Stimulated activated CD4-positive, alpha-beta T cell treated with anti-CD3 and anti-CD28 coated beads, Interleukin-12 subunit alpha, Interleukin-12 subunit beta, amount 100 ng/mL, for 48 hours (primary cell): ENCODE measurements at places on chromosomes 13 and 19.
A peak's percentile ranks its signal among the peaks of the same experiment; 100 is the strongest.

- peak; percentile 69 for DNase-seq
These were observed 2.6 kb upstream of the CACNG7 start for GRCh38 chr19:53906211-53907192.

DNA sequence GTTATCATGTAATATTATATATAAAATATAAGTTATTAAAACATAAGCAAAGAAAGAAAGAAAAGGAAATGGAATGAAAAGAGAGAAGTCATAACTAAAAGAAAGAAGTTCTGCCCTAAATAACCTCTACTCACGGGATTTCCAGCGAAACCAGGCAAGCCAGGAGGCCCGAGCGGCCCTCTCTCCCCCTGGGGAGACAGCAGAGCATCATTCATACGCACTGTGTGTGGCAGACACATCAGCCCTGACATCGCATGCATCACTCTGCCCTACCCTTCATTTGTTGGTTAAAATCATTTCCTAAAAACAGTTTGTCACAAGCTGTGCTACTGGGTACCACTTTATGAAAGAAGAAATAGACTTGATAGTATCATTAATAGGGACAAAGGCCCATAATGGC is 95.2 kb downstream of the COL4A1 start:
- no peak for DNase-seq

DNA sequence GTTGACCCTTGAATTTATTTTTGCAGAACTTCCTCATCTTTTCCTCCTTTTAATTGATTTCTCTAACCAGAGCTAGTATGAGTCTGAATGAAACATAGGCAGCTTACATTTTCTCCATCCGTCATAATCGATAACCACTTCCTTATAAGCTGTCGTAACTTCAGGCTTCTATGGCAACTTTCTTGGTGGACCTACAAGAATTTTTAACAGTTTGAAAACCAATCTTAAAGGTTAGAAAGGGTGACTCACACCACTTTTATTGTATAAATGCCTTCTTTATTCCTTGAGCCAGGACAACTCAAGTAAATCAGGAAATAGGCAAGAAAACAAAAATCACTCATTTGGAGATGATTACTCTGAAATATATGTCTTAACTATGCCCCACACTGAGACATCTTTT is 105.7 kb upstream of the KL start:
- DNase-seq, result no peak

GRCh38 chr19:21611659-21612402 is 106.4 kb downstream of the ZNF429 start:
- DNase-seq, result no peak

- no peak for DNase-seq
These were observed 36.2 kb upstream of the ENOX1 start for GRCh38 chr13:43822969-43823368.

DNA sequence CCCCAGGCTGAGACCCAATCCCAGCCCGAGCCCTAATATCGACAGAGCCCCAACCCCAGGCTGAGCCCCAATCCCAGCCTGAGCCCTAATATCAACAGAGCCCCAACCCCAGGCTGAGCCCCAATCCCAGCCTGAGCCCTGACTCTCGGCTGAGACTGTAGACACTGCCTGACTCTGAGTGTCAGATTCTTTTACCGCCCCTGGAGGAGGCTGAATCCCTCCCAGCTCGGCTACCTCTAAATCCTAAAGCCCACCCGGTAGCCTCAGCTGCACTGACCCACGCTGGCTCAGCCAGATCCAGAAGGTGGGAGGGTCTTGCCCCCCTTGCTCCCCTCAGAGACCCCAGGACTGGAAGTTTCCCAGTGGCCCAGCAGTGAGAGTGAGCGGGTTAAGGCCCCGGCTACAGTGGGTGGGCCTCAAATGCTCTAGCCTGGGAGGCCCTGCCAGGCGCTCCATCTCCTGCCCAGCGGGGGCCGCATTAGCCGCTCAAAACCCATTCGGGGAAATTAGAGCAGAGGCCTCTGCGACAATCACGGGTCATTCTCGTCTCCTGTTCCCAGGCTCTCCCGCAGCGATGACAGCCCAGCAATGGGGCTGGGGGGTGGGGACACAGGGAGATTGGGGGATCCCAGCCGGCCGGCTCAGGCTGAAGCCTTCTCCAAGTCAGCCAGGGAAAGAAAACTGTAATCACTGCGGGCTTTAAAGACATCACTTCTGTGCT is 43.8 kb downstream of the ZNRF4 start:
- no peak for DNase-seq

- DNase-seq, result no peak
These were observed 147.2 kb upstream of the KLHL1 start for GRCh38 chr13:70255406-70255991.

DNA sequence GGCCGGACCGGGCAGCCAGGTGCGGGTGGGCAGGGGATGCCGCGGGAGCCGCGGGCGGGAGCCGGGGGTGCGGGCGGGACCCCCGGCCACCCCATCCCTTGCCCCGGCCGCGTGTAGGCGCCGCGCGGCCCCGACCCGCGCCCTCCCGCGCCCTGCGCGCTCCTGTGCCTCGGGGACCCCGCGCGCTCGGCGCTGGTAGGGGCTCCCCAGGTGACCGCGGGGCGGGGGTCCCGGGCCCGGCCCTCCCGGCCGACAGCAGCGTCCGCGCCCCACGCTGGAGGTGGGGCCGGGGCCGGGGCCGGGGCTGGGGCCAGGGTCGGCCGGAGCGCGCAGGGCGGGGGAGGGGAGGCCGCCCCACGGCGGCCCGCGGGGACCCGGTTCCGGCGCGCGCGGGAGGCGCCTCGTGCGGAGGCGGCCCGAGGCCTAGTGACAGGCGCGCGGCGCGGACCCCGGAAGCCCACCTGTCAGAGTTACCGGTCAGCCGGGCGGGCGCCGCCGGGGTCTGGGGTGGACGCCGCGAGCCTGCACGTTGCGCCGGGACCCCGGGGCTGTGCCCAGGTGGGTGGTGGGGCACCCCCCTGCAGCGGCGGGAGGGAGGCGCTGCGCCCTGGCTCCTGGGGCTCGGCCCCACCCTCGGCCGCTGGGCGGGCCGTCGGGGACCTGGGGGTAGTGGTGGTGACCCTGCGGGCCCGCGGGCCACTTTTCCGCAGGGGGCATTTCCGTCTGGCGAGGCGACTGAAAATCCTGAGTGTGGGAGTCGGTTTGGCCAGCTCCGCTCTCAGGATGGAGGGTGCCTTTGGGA is 518 bp downstream of the TFDP1 start:
- DNase-seq, result no peak

DNA sequence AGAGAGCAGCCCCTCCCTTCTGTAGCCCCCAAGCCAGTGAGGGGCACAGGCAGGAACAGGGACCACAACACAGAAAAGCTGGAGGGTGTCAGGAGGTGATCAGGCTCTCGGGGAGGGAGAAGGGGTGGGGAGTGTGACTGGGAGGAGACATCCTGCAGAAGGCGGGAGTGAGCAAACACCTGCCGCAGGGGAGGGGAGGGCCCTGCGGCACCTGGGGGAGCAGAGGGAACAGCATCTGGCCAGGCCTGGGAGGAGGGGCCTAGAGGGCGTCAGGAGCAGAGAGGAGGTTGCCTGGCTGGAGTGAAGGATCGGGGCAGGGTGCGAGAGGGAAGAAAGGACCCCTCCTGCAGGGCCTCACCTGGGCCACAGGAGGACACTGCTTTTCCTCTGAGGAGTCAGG is 4.2 kb downstream of the KLK3 start:
- no peak for DNase-seq

- peak; percentile 60 for DNase-seq
These were observed 6.3 kb downstream of the PGLYRP1 start for GRCh38 chr19:46016426-46017094.

DNA sequence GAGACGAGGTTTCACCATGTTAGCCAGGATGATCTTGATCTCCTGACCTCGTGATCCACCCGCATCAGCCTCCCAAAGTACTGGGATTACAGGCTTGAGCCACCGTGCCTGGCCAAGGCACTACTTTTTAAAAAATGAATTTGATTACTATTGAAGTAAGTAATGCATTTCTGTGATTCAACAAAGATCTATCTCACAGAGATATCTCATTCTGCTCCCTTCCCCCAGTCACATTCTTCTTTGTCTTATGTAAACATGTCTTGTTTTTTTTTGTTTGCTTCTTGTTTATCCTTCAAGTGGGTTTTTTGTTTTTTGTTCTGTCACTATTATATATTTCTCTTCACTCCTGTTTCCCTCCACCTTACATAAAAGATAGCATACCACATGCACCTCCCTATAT is 6.6 kb downstream of the ZNF146 start:
- no peak for DNase-seq

- DNase-seq, result no peak
These were observed 113.3 kb downstream of the LMO7 start for GRCh38 chr13:75749407-75749806.

DNA sequence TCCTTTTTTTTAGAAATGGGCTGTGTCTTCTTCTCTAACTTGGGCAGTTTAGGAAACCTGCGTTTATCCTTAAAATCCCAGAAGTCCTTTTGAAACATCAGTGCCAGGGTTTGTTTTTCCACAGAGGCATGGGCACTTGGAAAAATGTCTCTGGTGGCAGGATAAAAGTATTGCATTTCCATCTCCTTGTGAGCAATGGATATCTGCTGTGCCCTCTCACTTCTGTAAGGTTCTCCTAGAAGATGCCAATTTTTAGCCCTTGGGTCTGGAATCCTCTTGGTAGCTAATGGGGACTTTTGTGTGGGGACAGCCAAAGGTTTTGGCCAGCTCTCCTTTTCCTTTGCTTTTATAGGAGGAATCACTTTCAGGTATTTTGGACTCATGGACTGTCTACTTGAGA is 21.0 kb downstream of the WDR87 start:
- no peak for DNase-seq

DNA sequence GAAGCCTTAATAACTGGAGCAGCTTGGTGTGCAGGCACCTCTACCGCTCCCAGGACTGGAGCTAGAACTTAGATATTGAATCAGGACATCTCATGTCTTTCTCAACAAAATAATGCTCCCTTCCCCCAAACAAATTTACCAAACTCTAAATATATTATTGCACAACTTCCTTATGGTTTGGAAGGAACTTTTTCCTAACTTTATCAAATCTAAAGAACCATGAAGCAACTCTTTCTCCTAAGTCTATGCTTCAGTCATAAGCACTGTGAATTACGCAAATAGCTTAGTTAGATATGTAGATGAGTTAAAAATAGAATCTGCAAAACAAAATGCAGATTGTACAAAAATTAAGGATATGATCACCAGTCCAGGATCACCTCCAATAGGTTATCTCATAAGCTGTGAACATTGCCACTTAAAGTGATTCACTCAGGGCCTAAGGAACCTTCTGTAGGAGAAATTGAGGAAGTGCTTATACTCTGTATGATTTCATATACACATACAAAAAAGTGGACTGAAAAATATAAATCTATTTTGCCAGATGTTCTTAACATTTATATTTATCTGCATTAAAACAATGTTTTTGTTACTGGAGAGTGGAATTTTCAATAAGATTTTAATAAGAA is 20.4 kb upstream of the MAB21L1 start:
- no peak for DNase-seq

- DNase-seq, result no peak
These were observed 81.0 kb downstream of the NUFIP1 start for GRCh38 chr13:44908266-44908665.

DNA sequence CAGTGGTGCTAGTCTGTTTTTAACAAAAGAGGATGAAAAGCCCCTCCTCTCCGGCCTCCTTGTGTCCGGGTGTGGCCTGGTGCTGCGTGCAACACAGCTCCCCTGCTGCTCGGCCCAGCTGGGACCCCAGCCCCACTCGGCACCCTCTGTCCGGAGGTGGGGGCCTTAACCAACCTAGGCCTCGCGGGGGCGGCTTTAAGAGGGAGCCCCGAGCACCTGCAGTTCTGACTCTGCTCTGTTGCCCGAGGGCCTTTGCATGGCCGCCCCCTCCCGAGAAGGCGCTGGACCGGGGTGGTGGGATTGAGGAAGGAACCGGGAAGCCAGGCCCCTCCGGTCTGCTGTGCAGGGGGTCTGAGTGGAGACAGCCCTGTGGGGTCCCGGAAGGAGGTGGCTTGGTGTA is 5.7 kb upstream of the GRIN3B start:
- DNase-seq, result no peak

DNA sequence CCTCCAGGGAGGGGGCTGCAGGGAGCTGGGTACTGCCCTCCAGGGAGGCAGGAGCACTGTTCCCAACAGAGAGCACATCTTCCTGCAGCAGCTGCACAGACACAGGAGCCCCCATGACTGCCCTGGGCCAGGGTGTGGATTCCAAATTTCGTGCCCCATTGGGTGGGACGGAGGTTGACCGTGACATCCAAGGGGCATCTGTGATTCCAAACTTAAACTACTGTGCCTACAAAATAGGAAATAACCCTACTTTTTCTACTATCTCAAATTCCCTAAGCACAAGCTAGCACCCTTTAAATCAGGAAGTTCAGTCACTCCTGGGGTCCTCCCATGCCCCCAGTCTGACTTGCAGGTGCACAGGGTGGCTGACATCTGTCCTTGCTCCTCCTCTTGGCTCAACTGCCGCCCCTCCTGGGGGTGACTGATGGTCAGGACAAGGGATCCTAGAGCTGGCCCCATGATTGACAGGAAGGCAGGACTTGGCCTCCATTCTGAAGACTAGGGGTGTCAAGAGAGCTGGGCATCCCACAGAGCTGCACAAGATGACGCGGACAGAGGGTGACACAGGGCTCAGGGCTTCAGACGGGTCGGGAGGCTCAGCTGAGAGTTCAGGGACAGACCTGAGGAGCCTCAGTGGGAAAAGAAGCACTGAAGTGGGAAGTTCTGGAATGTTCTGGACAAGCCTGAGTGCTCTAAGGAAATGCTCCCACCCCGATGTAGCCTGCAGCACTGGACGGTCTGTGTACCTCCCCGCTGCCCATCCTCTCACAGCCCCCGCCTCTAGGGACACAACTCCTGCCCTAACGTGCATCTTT is 7.8 kb upstream of the CEACAM5 start:
- DNase-seq, result no peak

DNA sequence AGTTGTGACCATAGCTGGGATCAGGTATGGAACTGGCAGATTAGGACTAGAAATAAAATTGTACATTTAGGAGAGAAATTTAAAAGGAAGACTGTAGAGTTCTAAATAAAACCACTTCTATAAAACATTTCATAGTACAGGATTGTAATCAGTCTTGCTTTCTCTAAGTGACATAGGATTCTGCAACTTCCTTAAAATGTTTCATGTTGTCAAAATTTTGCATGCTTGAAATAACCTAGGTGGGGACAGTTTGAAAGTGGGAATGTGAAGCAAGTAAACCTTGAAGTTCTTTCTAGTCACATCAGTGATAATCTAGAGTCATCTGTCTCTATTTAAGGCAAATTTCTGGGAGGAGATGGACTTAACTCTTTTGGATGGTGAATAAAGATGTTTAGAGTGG is 6.7 kb downstream of the TM9SF2 start:
- no peak for DNase-seq

DNA sequence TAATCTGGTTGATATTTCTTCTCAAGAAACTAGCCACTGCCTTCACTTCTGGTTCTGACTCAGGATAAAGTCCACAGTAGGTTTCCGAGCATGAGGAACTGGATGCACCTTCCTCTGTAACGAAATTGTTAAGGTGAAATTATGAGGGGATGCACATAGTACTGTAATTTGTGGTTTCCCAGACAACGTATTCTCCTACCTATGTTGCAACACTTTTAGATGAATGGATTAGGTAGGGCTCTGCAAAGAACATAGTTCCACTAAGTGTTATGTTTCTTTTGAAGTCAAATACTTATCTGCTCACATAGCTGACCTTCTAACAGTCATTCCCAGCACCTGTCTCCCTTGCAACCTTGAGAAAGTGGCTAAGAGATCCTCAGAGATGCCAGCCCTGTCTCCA is 5.7 kb upstream of the ZC3H13 start:
- no peak for DNase-seq
